ENCODE measurements at places on chromosomes 6 and 20.

DNA sequence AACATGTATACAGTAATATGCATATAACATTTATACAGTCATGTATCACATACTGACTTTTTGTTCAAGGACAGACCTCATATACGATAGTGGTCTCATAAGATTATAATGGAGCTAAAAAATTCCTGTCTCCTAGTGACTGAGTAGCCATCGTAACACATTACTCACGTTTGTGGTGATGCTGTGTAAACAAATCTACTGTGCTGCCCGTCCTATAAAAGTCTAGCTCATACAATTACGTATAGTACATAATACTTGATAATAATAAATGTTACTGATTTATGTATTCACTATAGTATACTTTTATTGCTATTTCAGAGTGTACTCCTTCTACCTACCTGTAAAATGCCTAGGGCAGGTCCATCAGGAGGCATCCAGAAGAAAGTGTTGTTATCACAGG lies 17.4 kb downstream of the SERAC1 start:
- DNase-seq = no peak

- no peak for DNase-seq
These were observed 925.0 kb upstream of the MAN1A1 start for GRCh38 chr6:120274547-120274946.

GRCh38 chr20:22315073-22315472 lies 269.3 kb downstream of the FOXA2 start:
- no peak for DNase-seq

GRCh38 chr6:151763938-151764680 lies 43.4 kb upstream of the ESR1 start:
- DNase-seq = peak; percentile 35

DNA sequence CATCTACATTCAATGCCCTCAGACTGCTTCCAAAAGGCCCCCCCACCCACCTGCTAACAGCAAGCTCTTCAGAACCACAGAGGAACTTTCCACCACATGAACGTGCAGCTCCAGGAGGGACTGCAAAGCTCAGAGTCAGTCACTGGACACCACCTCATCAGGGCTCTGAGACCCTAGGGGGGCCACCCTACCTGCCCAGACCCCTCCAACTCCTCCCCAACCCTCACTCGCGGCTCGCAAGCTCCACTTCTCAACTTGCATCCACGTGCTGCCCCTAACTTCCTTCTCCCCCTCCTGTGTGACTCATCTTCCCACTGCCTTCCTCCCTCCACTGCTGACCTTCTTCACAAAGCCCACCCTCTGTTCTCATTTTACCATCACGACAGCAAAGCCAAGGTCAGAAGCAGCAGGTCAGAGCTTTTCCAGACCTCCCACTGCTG lies 6.5 kb downstream of the MBOAT1 start:
- no peak for DNase-seq

GRCh38 chr6:42404484-42404883 lies 47.2 kb downstream of the TRERF1 start:
- peak; percentile 38 for DNase-seq

DNA sequence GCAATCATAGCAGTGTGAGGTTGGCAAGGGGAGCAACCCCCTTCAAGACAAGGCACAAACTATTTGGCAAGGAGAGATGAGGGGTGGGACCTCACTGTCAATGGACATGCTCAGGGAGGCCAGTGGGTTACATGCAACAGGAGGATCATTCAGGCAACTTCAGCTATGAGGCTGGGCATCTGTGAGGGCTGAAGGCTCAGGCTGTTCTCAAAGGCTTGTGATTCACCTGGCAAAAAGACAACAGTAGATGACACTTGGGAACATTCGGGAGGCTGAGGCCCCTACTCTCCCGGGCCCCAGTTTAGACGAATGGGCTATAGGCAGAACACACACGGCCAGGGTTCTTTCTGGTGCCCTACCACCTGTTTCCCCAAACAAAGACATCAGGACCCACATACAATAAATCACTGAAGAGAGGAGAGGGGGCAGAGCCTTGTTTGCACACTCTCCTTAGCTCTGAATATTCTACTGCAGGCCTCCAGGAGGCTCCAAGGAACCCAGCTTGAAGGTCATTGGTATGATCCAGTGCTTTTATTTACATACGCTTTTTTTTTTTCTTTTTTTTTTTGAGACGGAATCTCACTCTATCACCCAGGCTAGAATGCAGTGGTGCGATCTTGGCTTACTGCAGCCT lies 7.9 kb downstream of the TUBB start:
- no peak for DNase-seq

- peak; percentile 7 for DNase-seq
These were observed 770 bp downstream of the KIF3B start for GRCh38 chr20:32278199-32278643.

- no peak for DNase-seq
These were observed 39.4 kb upstream of the KCNK5 start for GRCh38 chr6:39268721-39269120.

DNA sequence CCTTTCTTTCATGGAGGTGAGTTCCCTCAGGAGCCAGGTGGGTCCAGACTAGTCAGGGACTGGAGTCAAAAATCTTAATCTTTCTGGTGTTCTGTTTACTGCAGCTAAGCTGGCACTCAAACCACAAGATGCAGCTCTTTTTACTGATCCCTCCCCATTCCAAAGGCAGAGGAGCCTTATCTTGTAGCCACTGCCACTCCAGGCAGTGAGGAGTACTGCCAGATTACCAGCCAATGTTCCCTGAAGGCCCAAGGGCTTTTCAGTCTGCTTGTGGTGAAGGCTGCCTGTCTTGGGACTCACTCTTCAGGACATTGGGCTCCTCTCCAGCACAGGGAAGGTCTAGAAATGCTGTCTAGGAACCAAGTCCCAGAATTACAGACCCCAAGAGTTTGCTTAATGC lies 490.4 kb upstream of the ADGRB3 start:
- no peak for DNase-seq

DNA sequence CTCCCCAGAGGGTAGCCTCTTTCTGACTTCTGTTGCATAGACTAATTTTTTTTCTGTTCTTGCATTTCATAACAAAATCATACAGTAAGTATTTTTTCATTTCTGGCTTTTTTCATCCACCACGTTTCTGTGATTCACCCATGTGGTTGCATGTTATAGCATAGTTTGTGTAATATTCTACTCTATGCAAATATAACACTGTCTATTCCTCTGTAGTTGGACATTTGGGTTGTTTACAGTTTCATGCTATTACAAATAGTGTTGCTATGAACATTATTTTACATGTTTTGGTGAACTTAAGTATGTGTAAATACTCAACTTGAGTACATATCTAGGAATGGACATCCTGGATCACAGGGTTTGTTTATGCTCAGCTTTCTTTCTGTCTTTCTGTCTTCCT lies 187.2 kb upstream of the KCNG1 start:
- no peak for DNase-seq

DNA sequence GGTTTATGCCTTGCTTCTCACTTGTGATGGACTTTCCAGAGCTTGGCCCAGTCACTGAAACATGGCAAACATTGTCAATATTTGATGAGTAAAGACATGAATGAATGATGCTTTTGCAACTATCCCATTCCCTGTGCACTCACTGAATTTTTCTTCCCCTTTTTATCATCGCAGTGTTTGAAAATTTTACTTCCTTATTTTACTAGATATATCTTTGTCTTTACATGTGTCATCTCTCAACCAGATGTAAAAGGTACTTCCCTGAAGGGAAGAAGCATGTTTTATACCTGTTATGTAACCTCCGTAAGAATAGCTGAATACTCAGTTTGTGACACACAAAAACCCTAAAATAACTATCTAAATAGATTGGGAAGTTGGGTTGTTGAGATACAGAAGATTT lies 544.7 kb upstream of the FLRT3 start:
- DNase-seq = no peak
